ENCODE measurements at places on chromosomes 4 and X. TPM values are rescaled to one million over a fixed set of nuclear protein-coding genes. Genes with fewer than 3 reads are reported as not detected.

Gene TMSB15A
- total RNA-seq, result not detected

DNA sequence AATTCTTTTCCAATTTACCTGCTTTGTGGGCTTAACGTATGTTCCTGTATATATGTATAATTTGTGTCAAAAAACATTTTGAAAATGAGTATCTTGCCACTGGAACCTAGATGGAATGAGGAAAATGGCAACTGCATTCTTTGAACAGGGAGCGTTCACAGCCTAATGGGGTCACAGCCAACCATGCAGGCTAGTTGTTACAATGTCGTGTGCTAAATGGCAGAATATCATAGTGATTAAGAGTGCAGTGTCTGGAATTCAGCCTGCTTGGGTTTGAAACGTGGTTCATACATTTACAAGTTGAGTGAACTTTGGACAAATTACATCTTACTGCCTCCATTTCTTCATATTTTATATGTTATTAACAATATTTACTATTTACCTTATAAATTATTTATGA lies 70.8 kb downstream of the PCDH7 start:
- no peaks in the 10 kb centered on the region for H3K36me3 ChIP-seq
- no peak for DNase-seq
- no peak overlapping the region for H3K27ac ChIP-seq
- peaks cover 12% of the 10 kb centered on the region for H3K4me1 ChIP-seq
- H3K27me3 ChIP-seq, result no peaks in the 10 kb centered on the region

GRCh38 chrX:43166874-43167273 lies 388.9 kb upstream of the PPP1R2C start:
- no peaks in the 10 kb centered on the region for H3K27me3 ChIP-seq
- no peaks in the 10 kb centered on the region for H3K36me3 ChIP-seq
- H3K4me1 ChIP-seq, result no peaks in the 10 kb centered on the region
- H3K4me3 ChIP-seq, result no peak overlapping the region
- H3K27ac ChIP-seq, result no peak overlapping the region
- no peak for DNase-seq

Gene H2BW1
- total RNA-seq, result not detected

GRCh38 chrX:63430026-63430425 lies 78.9 kb upstream of the SPIN4 start:
- no peak overlapping the region for H3K27ac ChIP-seq
- DNase-seq, result no peak
- no peaks in the 10 kb centered on the region for H3K4me1 ChIP-seq
- no peak overlapping the region for H3K4me3 ChIP-seq

Gene UGT2A2
- total RNA-seq, result not detected

Gene SOX3
- 0.63 TPM for total RNA-seq

Gene NRK
- total RNA-seq, result 1.1 TPM

- H3K27ac ChIP-seq, result no peak overlapping the region
- no peaks in the 10 kb centered on the region for H3K36me3 ChIP-seq
- H3K4me3 ChIP-seq, result no peak overlapping the region
Measured at GRCh38 chr4:143294710-143295275, 41.9 kb upstream of the GAB1 start.

GRCh38 chr4:4456351-4456750 lies 69.4 kb downstream of the NSG1 start:
- peaks cover 25% of the 10 kb centered on the region for H3K36me3 ChIP-seq
- H3K4me3 ChIP-seq, result no peak overlapping the region
- no peaks in the 10 kb centered on the region for H3K4me1 ChIP-seq
- DNase-seq, result no peak
- no peaks in the 10 kb centered on the region for H3K27me3 ChIP-seq

Gene XAGE2
- total RNA-seq, result not detected

Gene GABRE
- 42.9 TPM for total RNA-seq

- H3K36me3 ChIP-seq, result no peaks in the 10 kb centered on the region
- peaks cover 5% of the 10 kb centered on the region for H3K4me1 ChIP-seq
- no peaks in the 10 kb centered on the region for H3K27me3 ChIP-seq
- H3K27ac ChIP-seq, result no peak overlapping the region
- no peak for DNase-seq
- no peak overlapping the region for H3K4me3 ChIP-seq
Measured at GRCh38 chrX:131778269-131779218, 234.7 kb downstream of the OR13H1 start.

DNA sequence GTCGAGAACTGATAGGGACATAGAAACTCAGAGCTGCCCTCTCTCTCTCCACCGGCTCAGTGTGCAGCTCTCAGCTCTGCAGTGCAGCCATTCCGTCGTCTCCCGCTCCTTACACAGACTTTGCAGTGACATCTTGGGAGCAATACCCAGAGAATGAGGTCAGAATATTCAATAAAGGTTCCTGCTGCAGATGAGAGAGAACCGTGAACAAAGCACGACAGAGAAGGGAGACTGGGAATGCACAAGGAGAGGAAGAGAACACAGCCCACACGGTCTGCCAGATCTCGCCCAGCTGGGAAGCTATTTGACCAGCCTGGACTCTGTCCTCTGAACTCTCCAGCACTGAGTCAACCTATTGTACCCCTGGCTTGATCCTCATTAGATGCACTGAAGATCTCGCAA lies 118.0 kb upstream of the PPARGC1A start:
- no peak overlapping the region for H3K4me3 ChIP-seq
- H3K36me3 ChIP-seq, result no peaks in the 10 kb centered on the region
- no peaks in the 10 kb centered on the region for H3K4me1 ChIP-seq
- no peaks in the 10 kb centered on the region for H3K27me3 ChIP-seq
- DNase-seq, result no peak
- H3K27ac ChIP-seq, result no peak overlapping the region

Gene SSX4
- not detected for total RNA-seq

DNA sequence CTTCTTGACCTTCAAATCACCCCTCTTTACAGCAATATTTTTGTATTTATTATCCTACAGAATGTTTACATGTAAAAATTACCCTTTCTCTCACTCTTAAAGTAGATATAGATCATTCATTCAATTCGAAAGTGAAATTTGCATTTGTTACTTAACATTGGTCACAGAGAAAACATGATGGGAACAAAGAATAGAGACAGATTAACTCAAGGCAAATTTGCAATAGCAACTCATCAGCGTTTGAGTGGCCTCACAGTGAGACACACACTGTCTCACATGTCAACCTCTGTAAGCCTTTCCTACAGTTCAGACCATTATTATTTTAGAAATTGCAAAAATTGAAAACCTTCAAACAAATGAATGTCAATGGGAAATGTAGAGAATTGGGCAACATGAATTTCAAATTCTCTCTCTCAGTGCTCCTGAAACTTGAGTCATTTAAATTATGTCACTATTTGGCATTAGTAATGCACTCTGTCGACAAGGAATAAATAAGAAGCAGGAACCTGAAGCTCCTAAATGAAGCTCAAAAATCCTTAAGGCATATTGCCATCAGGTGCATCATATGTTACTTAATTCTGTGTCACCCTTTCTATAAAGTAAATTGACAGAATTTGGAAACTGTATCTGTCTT lies 148.3 kb upstream of the ANXA10 start:
- no peaks in the 10 kb centered on the region for H3K27me3 ChIP-seq
- H3K4me3 ChIP-seq, result no peak overlapping the region
- H3K4me1 ChIP-seq, result no peaks in the 10 kb centered on the region
- no peak overlapping the region for H3K27ac ChIP-seq
- no peaks in the 10 kb centered on the region for H3K36me3 ChIP-seq

Gene C4orf36
- 3.5 TPM for total RNA-seq

- no peak for DNase-seq
- H3K27ac ChIP-seq, result no peak overlapping the region
- H3K4me1 ChIP-seq, result no peaks in the 10 kb centered on the region
- H3K36me3 ChIP-seq, result no peaks in the 10 kb centered on the region
- H3K27me3 ChIP-seq, result no peaks in the 10 kb centered on the region
Measured at GRCh38 chrX:47059142-47059874, 18.9 kb upstream of the RGN start.

DNA sequence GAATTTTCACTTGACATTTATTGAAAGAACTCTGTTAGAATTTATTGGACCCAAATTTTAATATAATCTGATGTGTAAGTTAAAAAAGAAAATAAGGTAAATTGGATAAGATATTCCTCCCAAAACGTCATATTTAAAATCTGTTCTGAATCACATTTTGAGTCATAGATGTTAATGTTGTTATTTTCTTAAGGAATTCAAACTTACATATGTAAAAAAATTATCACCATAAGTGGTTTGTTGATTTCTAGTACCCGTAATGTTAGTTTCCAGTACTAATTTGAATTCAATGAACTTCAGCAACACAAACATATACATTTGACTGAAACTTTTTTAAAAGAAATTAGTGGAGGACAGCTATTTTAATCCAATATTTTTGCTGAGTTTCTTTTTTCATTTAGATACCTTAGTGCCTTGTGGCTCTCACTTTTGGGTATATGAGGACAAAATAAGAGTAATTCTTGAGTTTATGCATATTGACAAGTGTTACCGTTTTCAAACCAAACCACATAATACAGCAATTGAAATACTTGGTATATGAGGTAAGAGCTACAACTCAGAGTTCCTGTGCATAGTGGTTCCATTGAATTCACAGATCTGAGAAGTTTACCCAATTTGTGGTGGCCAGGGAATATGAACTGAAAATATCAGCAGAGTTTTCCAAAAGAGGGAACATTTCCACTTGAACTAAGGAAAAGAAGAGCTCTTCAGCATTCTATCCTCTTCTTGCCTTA lies 71.8 kb downstream of the C4orf46 start:
- H3K4me3 ChIP-seq, result no peak overlapping the region
- H3K4me1 ChIP-seq, result no peaks in the 10 kb centered on the region
- no peaks in the 10 kb centered on the region for H3K36me3 ChIP-seq

DNA sequence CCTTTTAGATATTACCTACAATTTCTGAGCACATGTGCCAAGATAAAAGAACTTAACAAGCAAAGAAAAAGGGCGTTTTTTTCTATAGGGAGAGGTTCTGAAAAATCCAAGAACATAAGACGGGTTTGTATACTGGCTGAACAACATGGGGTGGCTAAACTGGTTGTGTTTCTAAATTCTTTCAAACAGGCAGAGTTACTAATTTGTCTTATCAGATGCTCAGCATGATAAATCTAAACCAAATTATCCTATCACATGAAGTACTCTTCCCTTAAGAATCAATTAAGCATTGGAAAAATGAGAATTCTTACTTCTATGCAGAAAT lies 45.4 kb upstream of the PGM2 start:
- no peak overlapping the region for H3K27ac ChIP-seq
- H3K36me3 ChIP-seq, result no peaks in the 10 kb centered on the region
- no peaks in the 10 kb centered on the region for H3K4me1 ChIP-seq
- no peak for DNase-seq
